ENCODE measurements at places on chromosomes 1 and 21.

GRCh38 chr1:183214021-183214970 lies 28.2 kb downstream of the LAMC2 start:
- no peak for DNase-seq

GRCh38 chr1:201294876-201295275 lies 11.6 kb downstream of the PKP1 start:
- no peak for DNase-seq

DNA sequence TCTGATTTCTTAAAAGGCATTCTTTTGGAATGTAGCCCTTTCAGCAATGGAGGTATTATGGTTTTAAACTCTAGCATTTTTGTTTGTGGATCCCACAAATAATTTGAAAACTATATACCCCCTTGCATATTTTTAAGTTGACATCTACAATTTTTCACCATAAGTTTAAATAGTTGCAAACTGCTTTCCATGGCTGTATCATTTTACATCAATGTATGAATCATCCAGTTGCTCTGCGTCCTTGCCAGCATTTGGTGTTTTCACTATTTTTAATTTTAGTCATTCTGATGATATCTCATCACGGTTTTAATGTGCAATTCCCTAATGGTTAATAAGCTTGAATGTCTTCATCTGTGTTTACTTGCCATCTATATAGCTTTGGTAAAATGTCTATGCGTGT lies 20.7 kb downstream of the DIPK1A start:
- DNase-seq = no peak

DNA sequence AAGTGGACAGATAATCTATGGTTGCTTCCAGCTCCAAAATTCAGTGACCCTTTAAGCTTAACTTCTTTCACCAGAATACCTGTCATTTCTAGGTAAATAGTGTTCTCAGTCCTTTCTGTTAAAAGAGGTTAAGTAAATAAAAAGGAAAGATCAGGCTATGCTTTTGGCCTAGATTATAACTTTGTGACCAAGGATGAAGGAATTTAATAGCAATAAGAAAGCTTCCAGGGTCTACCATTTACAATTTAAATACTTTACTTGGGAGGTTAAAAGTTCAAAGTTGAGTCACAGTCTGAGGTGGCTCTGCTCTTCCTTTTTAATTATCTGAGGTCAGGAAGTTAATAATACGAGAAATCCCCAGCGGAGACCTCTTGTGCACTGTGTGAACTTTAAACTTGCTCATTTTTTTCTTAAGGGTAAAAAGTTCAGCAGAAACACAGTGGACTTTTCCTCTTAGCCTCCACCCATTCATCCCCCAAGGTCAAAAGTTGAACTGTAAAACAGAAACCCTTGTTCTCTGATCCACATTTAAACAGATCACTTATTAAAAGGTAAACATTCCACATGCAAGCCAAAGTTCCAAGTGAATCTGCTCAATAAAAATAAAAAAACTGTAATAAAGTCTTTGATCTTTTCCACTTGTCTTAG lies 187.1 kb downstream of the NRIP1 start:
- DNase-seq = no peak

DNA sequence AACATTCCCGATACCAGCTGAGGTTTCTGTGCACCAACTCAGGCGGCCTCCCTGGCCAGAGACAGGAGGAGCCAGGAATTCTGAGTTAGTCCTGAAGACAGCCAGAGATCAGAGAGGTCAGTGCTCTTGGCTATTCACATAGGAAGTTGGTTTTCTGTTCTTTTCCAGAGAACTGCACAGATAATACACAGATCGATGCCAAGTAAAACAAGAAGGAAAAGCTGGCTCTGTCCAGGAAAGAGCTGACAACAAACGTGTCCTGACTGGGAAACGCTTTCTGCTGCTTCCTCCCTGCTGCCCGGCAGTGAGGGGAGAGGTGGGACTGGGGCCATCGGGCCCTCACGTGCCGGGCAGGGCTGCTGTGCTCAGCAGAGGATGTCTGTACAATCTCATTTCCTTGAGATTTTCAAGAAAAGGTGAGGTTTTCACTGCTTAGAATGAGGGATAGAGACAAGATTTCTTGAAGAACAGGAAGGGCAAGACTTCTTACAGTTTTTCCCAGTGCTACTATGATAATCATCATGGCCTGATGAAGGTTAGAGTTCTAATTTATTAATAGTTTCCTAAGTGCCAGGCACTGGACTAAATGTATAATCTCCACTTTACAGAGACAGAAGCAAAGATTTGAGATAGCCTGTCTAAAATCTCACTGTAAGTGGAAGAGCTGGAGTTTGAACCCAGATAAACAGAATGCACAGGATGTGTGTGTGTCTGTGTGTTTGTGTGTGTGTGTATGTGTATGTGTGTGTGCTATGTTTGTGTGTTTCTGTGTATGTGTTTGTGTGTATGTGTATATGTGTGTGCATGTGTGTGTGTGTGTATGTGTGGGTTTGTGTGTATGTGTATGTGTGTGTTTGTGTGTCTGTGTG lies 211.0 kb upstream of the RAB4A start:
- no peak for DNase-seq

DNA sequence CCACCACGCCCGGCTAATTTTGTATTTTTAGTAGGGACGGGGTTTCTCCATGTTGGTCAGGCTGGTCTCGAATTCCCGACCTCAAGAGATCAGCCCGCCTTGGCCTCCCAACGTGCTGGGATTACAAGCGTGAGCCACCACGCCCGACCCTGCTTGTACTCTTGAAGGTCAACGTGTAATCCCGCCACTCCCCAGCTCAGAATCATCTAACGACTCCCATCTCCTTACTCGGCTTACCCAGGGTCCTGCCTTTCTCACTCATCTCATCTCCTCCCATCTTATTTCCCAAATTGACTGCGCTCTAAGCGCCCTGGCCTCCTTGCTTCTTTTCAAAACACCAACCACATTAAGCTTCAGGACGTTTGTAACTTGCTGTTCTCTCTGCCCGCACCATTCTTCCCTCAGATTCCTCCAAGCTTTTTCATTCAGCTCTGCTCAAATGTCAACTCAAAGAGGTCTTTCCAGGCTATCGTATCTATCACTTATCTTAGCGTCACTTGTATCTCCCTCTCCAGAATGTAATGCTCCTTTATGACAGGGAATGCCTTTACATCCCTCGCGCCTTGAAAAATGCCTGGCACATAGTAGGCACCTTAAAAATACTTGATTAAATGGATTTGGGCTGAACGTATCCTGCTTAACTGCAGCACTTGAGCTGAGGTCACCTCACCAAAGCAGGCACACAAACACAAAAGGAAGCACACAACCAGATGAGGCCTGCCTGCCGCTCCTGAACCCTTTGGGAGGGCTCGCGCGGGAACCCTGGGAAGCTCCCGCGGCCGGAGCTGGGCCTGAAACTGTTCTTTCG lies 1.4 kb upstream of the USP1 start:
- DNase-seq = no peak

DNA sequence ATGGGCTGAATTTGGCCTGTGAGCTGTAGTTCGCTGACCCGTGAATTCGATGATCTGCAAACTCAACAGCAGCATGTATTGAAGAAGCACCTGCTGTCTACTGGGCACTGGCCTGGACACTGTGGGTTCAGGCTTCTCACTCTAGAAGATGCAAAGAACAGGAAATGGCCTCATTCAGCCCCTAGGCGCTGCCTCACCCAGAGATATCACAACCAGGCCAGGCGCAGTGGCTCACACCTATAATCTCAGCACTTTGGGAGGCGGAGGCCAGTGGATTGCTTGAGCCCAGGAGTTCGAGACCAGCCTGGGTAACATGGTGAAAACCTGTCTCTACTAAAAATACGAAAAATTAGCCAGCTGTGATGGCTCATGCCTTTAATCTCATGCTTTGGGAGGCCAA lies 23.6 kb downstream of the MFAP2 start:
- no peak for DNase-seq

DNA sequence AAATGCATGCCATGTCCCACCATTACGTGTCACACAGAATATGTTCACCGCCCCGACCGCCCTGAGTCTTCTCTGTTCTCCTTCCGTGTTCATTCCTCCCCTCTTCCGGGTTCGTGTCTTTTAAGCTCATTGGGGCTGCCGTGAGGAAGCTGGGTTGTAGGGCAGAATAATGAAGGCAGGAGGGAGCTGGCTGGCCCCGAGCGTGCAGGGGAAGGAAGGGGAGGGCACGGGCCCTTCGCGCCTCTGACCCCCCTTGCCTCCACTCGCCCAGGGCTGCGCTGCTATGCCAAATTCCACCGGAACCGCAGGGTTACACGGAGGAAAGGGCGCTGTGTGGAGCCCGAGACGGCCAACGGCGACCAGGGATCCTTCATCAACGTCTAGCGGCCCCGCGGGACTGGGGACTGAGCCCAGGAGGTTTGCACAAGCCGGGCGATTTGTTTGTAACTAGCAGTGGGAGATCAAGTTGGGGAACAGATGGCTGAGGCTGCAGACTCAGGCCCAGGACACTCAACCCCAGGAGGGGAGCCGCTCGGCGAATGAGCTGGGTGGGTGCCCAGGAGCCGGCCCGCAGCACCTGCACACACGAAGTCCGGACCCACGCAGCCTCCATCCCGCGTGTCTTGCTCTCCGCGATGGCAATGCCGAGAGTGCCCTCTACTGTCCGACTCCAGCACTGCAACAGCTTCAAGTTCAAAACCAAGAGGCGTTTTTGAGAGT lies 16.5 kb upstream of the AGTRAP start:
- DNase-seq = peak; percentile 91

DNA sequence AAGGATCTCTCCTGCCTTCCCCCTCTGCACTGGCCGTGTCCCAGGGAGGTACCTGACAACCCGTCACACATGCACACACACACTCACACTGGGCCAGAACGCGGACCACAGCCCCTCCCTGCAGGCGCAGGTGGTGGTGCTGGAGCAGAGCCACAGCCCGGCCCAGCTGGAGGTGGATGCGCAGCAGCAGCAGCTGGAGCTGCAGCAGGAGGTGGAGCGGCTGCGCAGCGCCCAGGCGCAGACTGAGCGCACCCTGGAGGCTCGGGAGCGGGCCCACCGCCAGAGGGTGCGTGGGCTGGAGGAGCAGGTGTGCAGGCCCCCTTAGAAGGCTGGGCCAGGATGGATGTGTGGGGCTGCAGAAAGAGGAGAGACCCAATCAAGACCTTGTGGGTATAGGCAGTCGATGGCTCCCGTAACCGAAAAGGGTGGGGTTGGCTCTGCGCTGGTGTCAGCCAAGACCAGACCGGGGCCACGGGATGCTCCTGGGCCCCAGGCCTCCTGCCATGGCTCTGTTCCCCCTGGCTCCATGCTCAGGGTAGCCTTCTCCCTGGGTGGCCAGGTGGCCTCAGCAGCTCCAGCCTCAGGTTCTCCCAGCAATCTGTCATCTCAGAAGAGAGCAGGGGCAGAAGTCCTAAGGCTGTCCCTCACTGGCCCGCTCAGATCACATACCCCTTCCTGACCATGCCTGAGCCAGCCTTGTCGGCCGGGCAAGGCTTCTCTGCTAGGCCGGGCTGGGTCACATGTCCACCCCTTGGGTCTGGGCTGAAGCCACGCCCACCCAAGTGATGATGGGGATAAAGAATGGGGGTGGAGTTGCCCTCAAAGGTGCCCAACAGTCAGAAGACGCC lies 8.9 kb downstream of the MFAP2 start:
- DNase-seq = no peak

DNA sequence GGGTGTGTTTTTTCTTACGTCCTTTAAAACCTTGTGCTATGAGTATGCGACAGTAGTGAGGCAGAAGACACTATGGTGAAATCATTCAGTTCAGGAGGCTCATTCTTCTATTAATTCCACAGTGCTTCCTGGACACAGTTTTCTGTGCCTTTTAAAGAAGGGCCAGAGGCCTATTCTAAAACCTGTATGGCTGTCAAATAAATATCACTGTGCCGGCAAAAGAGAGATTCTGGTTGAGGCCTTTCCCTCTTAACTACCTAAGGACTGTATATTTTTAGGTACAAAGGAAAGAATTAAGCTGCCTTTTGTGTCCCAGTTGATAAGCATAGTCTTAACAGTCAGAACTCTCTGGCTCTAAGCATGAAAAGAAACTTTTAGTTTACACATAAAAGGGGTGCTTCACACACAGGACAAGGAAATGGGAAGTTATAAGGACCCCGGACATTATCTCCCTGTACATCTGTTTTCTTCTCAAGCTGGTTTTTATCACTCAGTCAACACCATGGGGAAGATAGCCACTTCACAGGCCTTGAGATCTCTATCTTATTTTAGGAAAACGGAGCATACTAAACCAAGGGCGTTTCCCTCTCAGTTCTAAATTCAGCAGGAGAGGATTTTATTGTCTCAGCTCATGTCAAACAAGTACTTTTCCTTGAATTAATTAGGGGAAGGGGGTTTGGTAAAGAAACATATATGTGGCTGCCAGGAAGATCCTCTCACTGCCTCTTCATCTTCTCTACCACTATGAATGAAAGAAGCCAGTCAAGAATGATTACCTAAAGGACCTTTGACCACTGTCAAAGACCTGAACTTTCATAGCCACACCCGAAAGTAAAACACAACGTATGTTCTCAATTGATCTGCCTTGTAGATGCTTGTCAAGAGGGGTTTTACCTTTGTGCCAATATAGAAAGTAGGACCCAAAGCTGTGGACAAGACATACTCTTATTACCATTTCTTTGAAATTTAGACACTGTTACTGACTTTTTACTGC lies 71.4 kb upstream of the HSPA13 start:
- no peak for DNase-seq

DNA sequence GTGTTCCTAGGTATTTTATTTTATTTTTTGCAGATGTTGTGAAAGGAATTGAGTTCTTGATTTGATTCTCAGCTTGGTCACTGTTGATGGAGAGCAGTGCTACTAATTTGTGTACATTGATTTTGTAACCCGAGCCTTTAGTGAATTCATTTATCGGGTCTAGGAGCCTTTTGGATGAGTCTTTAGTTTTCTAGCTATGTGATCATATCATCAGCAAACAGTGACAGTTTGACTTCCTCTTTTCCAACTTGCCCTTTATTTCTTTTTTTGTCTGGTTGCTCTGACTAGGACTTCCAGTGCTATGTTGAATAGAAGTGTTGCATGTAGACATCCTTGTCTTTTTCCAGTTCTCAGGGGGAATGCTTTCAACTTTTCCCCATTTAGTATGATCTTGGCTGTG lies 138.9 kb downstream of the LHX8 start:
- DNase-seq = no peak

DNA sequence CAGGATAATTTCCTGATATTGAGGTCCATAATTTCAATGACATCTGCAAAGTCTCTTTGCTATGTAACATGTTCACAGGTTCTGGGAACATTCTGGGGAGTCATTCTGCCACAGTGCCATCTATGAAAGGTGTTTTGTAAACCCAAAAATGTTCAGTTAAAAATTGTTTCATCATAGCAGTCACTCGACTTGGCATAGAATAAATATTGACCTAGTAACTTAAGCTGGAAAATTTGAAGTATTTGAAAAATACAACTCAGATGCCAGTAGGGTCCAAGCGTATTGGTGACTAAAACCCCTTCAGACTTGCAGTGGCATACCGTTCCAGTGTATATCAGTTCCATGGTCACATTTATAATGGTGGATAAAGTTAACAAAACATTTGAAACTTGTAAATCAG lies 6.8 kb downstream of the DESI2 start:
- no peak for DNase-seq

- DNase-seq = no peak
These were observed 97.9 kb downstream of the OBSCN start for GRCh38 chr1:228305721-228306152.

DNA sequence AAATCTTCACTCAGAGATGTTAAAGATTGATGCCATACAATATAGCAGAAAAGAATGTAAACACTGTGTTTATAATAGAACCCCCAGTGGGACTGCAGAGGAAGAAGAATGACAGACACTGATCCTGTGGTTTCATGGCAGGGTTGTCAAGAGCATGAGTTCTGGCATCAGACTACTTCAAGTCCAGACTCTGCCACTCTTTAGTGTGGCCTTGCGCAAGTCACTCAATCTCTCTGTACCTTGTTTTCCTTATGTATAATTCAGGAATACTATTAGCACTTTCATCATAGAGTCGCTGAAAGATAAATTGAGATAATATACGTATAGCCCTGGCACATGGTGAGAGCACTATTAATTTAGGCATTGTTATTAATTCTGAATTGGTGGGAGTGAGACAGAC lies 38.5 kb upstream of the BCL9 start:
- no peak for DNase-seq

Measured in activated CD8-positive, alpha-beta memory T cell treated with anti-CD3 and anti-CD28 coated beads, Interleukin-2, amount 50 U/mL, for 4 hours (primary cell).